ENCODE measurements at places on chromosomes 5 and 9.
A peak's percentile ranks its signal among the peaks of the same experiment; 100 is the strongest.

DNA sequence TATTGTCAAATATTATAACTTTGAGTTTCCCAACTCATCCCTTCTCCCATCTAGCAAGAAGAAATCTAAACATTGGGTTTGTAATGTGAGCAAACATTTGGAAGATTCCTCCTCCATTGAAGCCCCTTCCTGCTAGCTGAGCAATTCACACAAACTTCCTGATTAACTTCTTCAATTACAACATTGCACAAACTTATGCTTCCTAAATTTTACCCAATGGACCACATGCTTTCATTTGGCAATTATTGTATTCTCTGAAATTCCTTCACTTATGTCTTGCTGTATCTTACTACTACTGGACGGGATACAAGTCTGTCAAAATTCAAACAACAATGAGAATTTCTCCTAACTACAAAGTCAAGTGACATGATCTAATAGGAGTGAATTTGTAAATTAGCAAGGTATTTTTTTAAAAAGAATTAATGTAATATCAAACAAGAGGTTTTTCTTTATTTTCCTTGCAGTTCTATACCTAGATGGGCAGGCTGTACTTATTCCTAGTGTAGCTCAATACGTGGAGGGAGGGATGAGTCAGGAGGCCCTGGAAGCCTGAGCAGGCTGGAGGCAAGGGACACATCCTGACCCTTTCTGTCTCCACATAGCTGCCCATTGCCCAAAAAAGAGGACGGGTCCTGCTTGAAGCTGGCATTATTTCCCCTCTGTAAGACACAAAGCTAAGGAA, 11.8 kb upstream of the IFNW1 start:
- no peak for DNase-seq

GRCh38 chr9:124593651-124594058, 86.5 kb upstream of the NR5A1 start:
- no peak for DNase-seq

DNA sequence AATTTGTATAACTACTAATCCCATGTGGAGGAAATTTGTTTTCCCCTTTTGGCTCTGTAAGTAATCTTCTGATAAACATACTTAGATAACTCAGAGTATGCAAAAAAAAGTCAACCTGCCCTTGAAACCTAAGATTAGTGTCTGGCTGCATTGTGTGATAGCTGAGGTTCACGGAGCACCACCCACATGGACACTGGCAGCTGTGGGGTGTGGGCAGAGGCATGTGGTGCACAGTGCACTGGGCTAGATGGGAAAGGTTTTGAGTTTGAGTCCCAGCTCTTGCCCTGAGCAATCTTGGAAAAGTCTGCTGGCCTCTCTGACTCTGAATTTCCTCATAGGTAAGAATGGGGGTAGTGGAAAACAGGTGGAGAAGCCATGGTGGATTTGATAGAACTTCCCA, 75.1 kb downstream of the PLCXD3 start:
- no peak for DNase-seq

- no peak for DNase-seq
Measured at GRCh38 chr5:3349704-3350565, 245.7 kb upstream of the IRX1 start.

- no peak for DNase-seq
Measured at GRCh38 chr5:179381691-179382090, 36.4 kb upstream of the ADAMTS2 start.

DNA sequence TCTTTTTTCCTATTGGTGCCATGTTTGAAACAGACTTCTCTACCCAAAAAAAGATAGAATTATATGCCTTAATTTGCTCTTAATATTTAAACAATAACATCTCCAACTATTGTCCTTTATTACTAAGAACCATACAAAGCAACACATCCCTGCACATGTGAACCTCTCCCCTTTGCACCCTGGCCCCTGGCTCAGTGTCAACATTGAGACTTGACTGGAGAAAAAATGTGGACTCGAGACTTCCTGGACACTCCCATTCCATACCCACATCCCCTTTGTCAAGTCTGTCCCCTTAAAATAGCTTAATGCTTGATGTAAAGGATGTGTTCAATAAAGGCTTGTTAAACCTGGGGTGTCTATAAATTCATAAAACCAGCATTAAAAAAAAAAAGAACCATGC, 53.2 kb downstream of the TTC39B start:
- DNase-seq = no peak

- DNase-seq = no peak
Measured at GRCh38 chr9:111356481-111357244, 26.6 kb upstream of the OR2K2 start.

- no peak for DNase-seq
Measured at GRCh38 chr9:31519011-31519410, 865.4 kb upstream of the ACO1 start.

DNA sequence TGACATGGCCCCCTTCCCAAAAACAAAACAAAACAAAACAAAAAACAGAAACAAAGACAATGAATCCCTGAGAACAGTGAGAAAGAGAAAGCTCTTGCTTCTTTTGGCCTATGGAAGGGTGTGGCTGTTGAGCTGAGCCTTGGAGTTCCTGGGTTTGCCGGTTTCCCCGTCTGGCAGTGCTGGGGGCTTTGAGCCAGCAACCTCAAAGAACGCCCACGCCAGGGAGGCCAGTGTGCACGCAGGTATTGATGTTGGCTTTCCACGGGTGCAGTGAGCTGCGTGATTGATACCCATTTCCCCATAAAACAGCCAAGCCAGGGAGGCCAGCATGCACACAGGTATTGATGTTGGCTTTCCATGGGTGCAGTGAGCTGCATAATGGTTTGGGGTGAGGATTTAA, 8.3 kb upstream of the LCN1 start:
- no peak for DNase-seq

GRCh38 chr5:115460472-115460871, 84.1 kb downstream of the FEM1C start:
- peak; percentile 16 for DNase-seq

DNA sequence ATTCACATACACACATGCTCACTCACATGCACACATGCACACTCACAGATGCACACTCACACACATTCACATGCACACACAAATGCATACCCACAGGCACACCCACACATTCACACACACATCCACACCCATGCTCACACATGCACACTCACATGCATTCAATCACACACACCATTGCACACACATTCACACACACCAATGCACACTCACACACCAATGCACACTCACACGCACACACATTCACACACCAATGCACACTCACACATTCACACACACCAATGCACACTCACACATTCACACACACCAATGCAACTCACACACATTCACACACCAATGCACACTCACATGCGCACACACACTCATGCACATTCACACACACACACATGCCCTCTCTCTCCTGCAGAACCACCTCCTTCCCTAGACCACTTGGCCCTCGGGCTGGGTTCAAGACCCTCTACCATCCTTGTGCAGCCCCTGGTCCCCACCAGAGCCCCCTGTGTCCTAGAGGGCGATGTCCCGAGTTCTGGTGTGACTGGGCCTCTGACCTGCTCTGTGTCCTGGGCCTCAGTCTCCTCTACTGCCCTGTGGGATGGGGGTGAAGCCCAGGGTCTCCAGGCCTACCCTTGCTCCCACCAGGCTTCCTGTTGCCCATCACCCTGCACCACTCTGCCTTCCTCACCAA, 139.0 kb downstream of the OLFM1 start:
- no peak for DNase-seq

DNA sequence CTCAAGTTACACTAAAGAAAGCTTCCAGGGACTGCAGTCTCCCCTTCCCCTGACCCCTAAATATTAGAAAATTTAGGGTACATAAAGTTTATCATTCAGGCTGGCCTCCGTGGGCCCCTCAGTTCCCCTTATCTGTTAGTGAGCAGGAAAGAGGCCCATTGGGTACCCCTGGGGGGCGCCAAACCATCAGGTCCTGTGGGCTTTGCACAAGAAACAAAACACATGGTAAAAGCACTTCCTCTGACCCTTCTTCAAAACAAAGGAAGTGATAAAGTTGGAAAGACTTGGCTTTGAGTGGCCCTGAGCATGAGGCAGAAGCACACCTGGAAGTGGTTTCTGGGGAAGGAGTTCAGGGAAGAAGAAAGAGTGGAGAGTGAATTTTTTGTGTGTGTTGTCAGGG, 213.0 kb downstream of the SMARCA2 start:
- no peak for DNase-seq

DNA sequence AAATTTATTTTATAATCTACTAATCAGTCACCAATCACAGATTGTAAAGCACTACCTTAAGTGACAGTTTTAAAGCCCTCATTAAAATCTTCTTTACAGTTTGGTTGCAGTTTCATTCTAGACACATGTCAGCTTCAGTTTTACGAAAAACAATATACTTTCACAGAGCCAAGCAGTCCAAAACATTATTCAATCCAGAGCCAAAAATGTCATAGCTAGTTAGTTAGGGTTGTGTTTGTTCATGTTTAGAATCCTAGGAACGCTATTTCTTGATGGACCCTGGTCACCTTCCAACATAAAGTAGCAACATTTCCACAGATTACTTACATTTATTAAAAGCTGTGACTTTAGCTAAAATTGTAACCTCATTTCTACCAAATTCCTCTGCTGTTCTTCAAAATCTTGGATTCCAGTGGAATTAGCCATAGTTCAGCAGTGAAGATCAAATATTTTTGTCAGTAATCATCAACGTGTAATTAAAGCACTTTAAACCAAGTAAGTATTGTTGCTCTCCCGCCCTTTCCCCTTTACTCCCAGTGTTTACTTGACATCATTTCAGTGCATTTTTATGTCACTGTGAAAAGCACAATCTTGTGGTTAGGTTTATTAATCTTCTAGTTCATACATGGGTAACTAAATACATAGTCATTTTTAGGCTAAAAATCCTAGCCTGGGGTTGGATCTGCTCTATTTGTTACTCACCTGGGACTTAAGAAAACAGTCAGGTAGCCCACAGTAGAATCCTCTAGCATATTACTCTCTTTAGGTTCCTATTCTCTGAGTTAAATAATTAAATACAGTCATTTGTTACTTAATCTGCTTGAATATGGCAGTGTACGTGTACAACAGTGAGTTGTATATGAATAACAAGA, 74.3 kb downstream of the NIPBL start:
- no peak for DNase-seq

GRCh38 chr9:104094534-104095015, 466 bp downstream of the SMC2 start:
- DNase-seq = no peak

GRCh38 chr5:143574236-143574635, 170.8 kb upstream of the NR3C1 start:
- DNase-seq = no peak

- DNase-seq = no peak
Measured at GRCh38 chr5:35575578-35575977, 42.1 kb upstream of the SPEF2 start.

All from stimulated activated CD4-positive, alpha-beta T cell treated with anti-CD3 and anti-CD28 coated beads, Interleukin-1b, Interleukin-23, amount 100 ng/mL, for 24 hours (primary cell).